HFFc6 (cell line): ENCODE measurements at places on chromosomes 16 and 17.

DNA sequence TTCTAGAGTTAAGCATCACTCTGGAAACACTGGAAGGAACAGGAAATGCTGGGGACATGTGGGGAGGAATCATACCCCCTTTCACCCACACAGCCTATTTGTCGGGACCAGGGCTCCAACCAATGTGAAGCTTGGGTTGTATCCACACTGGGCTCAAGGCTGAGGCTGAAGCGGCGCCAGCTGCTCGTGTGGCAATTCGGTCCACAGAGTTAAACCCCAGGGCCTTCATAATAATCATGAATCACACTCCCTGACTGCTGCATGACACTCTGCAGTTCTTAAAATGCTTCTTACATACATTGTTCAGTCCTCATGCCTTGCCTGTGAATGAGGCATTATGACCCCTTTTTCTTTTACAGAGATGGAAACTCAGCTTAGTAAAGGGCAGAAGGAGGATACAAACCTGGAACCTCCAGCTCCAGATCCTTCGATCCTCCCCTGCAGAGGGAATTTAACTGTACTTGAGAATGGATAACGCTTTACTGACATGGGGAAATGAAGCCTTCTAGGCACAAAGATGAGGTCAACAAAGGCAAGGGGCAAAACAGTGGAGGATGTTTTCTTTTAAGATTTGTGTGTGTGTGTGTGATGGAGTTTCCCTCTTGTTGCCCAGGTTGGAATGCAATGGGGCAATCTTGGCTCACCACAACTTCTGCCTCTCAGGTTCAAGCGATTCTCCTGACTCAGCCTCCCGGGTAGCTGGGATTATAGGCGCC lies 72.7 kb downstream of the SOX9 start:
- DNase-seq, result no peak

- DNase-seq, result no peak
Observed at GRCh38 chr17:29379084-29379991, 10.8 kb upstream of the TAOK1 start.

- peak; percentile 46 for DNase-seq
Observed at GRCh38 chr16:87317750-87318644, 805 bp upstream of the C16orf95 start.

- no peak for DNase-seq
Observed at GRCh38 chr16:8262299-8262698, 328.0 kb downstream of the TMEM114 start.

GRCh38 chr16:30567991-30568638 lies 3.4 kb downstream of the ZNF688 start:
- peak; percentile 70 for DNase-seq

GRCh38 chr16:85412911-85413520 lies 200.1 kb upstream of the GSE1 start:
- DNase-seq, result no peak

- no peak for DNase-seq
Observed at GRCh38 chr17:2487306-2487705, 24.4 kb downstream of the METTL16 start.

DNA sequence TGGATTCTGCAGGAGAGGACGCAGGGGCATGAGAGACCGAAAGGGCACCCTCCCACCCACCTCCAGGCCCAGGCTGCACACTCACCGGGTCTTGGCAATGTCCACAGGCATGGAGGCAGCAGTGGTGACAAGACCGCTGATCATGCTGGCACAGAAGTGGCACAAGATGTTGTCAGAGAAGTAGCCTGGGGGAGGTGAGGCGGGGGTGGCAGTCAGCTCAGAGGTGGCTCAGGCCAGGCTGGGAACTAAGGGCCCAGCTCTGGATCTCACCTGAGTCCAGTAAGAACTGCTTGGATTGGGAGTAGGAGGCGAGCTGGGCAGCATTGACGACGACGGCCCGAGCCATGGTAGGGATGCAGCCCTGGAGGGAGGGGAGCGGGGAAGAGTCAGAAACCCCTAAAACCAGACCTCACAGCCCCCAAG lies 1.8 kb downstream of the SLC25A11 start:
- no peak for DNase-seq

- no peak for DNase-seq
Observed at GRCh38 chr16:88763502-88764053, 21.4 kb downstream of the PIEZO1 start.

DNA sequence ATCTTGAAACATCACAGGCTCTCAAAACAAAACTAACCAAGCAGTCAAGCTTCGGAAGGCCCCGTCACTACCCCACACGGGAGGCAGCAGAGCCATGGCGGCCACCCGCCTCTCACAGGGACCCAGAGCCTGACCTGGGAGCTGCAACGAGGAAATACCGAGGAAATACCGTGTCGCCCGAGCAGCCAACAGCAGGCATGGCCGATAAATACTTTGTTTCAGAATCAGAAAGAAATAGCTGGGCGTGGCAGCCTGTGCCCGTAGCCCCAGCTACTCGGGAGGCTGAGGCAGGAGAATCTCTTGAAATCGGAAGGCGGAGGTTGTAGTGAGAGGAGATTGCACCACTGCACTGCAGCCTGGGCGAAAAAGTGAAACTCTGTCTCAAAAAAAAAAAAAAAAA lies 6.9 kb downstream of the LMF1 start:
- DNase-seq, result no peak

DNA sequence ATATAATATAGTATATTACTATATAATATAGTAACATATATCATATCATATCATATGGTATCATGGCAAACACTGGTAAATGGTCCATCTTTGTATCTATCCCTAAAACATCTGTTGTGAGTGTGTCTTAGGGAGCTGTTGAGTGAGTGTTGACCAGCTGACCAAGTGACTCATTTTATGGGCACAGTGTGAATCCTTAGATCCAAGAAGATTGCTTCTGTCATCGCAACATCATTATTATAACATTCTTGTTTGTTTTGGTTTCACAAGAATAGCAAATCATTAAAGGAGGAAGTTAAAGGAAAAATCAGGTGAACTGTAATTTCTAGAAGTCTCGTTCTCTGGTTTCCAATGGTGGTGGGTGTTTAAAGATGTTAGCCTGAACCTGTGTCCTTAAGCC lies 11.7 kb upstream of the MAF start:
- DNase-seq, result no peak

DNA sequence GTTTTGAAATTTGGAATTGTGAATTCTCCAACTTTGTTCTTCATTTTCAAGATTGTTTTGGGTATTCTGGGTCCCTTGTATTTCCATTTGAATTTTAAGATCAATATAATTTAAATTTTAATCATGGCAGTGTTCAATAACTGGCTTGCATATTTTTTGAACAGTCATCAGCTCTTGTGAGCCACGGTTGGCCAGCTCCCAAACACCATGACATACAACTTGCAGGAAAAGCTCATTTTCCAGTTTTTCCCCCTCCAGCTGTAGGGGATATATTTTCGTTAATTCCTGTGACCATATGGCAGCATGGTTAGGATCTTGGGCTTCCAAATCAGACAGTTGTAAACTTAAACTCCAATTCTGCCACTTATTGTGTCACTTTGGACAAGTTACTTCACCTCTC lies 690.1 kb downstream of the WWOX start:
- DNase-seq, result no peak

GRCh38 chr17:27906226-27906580 lies 13.0 kb upstream of the LYRM9 start:
- DNase-seq, result no peak

DNA sequence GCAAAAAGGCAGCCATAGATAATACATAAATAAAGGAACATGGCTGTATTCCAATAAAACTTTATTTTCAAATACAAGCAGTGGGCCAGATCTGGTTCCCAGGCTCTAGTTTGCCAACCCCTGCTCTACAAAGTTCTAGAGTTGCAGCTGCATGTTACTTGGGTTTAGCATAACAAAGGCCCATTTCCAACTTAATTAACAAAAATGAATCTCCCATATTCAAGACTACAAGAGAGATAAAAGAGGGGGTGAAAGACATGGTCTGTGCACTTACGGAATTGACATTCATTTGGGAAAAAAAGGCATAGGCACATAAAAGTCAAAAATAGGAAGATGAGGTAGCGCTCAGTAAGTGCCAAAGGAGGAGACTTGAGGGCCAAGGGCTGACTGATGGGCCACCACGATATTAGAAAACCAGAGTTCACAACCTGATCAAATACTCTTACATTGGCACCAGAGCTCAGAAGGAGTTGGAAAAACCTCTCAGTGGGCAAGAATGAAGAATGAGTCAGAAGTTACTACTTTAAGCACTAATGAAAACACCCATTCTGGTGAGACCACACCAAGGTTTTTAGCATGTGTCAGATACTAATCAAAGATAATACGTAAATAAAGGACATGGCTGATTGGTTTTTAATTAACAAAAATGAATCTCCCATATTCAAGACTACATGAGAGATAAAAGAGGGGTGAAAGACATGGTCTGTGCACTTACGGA lies 164.0 kb downstream of the VPS53 start:
- peak; percentile 16 for DNase-seq

- DNase-seq, result no peak
Observed at GRCh38 chr17:17698371-17698770, 17.1 kb downstream of the RAI1 start.

- no peak for DNase-seq
Observed at GRCh38 chr17:28572259-28573039, 1.1 kb upstream of the PIGS start.

- no peak for DNase-seq
Observed at GRCh38 chr16:67537270-67537635, 8.6 kb downstream of the RIPOR1 start.

- DNase-seq, result no peak
Observed at GRCh38 chr16:49912721-49913120, 56.8 kb upstream of the ZNF423 start.

- DNase-seq, result no peak
Observed at GRCh38 chr17:59278406-59278805, 53.0 kb upstream of the YPEL2 start.

- DNase-seq, result no peak
Observed at GRCh38 chr16:9943121-9943520, 239.1 kb downstream of the GRIN2A start.

- DNase-seq, result no peak
Observed at GRCh38 chr17:39848600-39848999, 15.5 kb downstream of the IKZF3 start.

DNA sequence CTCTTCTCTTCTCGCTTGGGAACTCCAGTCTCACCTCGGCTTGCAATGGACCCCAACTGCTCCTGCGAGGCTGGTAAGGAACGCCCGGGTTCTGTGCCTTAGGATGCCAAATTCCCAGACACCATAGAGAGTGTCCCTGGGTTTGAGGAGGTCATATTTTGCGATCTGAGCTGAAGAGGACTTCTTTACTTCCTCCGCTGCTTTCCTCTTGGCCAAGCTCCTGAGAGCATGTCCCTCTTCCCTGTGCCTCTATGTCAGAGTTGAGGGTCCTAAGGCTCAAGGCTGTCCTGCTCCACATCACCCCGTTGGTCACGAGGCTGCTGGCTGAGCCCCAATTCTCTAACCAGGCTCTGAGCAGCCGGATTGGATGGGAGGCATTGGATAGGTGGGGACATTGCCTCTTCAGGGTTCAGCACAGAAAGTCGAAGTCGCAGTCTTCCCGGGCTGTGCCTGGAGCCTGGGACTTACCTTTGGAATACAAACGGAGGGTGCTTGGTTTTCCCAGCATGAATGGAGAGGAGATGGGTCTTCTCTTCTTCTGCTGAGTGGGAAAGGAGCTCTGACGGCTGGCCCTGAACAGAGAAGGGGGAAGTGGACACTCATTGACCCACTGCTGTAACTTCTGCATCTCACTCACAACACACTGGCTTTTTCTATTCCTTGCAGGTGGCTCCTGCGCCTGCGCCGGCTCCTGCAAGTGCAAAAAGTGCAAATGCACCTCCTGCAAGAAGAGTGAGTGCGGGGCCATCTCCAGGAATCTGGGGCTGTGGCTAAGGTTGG lies 416 bp downstream of the MT1H start:
- DNase-seq, result no peak

DNA sequence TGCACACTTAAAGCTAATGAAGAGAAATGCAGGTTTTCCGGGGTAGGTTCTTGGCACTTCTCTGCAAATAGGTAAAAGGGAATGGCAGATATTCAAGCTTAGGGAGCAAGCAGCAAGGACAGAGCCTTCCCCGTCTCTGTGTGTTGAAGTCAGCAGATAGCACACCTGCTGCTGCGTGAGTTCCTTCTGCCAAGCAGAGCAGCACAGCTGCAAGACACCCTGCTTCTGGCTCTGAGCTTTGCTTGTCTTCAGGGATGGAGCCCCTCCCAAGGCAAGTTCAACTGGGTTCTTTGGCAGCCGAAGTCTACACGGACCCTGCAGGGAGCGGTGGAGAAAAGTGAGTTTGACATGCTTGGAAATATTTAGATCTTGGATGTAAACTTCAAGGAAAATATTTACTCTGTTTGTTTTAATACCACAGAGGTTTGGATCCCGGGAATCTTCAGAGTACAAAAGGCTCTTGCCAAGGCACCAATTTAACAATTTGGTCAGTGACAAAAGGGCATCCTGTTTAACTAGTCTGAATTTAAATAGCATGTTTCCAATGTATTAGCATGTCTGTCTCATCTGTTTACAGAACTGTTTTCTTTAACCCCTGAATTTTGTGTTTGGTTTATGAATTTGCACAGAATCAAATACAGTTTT lies 113.4 kb upstream of the KCNJ16 start:
- no peak for DNase-seq

DNA sequence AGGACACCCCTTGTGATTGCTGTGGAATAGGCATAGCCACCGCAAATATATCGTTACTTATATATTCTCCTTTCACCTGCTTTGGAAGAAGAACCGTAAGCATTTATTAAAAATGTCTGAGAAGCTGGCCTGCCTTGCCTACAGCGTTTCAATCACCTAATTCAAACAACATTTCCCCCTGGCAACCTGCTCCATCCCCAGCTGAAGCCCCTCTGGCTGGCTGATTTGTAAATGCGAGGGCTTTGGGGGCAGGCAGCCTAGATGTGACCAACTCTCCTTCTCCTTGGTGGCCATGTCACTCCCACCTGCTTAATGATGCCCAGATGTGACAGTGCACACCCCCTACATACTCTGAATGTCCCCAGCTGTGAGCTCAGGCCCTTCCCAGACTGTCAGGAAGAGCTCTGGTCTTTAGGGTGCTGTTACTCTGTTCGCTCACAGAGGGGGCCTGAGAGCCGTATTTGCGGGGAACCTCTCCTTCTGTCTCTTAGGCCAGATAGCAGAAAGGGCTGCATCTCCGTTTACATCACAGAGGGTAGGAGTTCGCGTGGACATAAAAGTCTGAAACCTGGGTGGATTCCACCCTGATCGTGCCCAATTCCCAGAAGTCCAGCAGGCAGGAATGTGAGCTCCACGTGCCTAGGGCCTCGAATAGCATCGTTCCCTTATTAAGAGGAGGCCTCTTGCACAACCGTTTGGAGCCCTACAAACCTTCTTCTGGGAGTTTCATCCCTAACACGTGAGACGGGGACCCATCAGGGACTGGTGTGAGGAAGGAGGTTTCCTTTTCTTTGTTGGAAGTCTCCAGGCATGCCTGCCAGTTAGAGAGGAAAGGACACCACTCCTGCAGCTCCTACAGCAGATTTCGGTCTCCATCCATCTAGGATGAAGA lies 2.4 kb upstream of the SDK2 start:
- DNase-seq, result no peak

GRCh38 chr17:38354466-38354865 lies 2.8 kb downstream of the SOCS7 start:
- DNase-seq, result no peak

GRCh38 chr17:206941-207560 lies 25.6 kb upstream of the DOC2B start:
- no peak for DNase-seq

- DNase-seq, result no peak
Observed at GRCh38 chr16:84700446-84701300, 873 bp downstream of the USP10 start.

GRCh38 chr16:50717091-50717490 lies 23.7 kb downstream of the NOD2 start:
- no peak for DNase-seq

- DNase-seq, result no peak
Observed at GRCh38 chr16:28505489-28506137, 1.0 kb downstream of the IL27 start.

GRCh38 chr17:74296548-74296936 lies 22.5 kb downstream of the DNAI2 start:
- DNase-seq, result peak; percentile 26
